NCI-H1930 (cell line): ENCODE measurements at places on chromosomes 1 and 21.

DNA sequence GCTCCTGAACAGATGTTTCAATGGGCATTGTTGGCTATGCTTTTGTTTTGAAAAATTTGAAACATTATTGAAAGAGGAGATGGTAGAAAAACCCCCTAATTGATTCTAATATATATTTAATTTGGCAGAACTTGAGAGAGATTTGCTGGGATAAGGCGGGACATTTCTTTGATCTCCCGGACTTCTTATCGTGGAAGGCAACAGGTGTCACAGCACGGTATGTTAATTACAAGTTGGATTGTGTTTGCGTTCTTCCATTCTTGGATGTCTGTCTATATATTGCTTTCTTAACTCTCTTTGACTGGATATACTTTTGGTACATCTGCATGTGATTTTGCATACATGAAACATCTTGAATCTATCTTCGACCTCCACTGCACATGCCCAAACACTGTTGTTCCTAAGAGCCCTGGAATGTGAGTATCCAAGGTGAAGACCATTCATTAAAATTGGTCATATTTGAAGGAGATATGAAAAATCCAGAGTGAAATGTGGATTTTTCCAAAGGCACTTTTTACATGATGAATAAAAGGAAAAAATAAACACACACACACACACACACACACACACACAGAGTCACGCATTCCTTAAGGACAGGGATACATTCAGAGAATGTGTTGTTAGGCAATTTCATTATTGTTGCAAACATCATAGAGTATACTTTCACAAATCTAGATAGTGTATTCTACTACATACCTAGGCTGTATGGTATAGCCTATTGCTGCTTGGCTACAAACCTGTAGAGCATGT lies 81.9 kb downstream of the FGGY start:
- DNase-seq = no peak

- no peak for DNase-seq
These were observed 26.2 kb downstream of the DMAP1 start for GRCh38 chr1:44239331-44239960.

DNA sequence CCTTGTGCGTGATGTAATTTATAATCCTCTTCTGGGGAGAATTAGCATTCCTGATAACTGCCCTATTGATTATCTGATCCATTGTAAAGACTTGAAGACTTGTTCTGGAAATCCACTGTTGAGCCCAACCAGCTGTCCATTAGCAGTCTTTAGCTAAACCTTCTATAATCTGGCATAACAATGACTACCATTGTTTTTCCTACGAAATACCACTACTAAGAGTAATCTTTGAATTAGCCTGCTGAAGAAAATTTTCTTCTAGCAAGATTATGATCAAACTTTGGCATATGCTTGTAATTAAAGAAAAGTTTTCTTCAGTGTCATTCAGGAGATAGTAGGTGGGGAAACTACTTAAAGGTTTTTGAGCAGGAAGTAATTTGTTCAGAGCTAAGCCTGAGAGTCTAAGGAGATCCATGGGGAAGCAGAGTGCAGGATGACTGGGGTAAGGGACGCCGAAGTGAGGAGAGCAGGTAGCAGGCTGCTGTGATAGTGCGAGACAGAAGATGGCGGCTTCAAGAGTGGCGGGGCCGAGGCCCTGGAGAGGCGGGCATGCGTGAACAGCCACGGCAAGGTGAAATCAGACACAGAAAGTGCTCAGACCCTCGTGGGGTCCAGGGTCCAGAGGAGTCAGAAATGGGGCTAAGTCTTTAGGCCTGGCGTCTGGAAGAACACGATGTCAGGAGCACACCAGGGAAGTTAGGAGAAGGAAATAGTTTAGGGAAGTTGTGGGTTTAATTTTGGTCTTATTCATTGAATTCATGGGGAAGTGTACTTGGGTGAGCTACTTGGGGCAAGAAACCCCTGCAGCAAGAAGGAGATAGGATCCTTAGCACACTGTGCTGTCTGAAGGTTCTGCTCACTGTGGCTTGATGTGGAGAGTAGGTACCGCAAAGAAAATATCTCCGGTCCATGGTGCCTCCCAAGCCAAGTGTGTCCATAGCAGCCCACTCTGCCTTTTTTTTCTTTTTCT lies 112.6 kb upstream of the ADAR start:
- DNase-seq = no peak

GRCh38 chr1:102732927-102733326 lies 375.4 kb downstream of the COL11A1 start:
- DNase-seq = no peak

DNA sequence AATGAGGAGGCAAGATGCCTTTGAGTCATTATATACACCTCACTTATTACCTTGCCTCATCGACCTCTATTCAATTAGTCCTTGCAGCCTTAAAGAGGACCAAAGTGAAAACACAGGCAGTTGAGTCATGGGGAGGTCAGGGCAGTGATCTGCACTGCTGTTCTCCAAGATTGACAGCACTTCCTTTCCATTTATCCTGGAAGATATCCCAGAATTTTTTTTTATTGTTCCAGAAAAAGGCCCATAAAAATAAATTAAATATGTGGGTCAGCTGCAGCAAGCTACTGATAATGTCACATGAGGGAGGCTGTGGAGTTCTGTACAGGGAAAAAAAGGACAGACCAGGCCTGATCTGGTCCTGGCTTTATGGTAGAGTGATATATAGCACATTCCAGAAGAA lies 33.2 kb upstream of the CDC42BPA start:
- no peak for DNase-seq

- DNase-seq = no peak
These were observed 3.4 kb downstream of the BMP8A start for GRCh38 chr1:39494671-39495410.

DNA sequence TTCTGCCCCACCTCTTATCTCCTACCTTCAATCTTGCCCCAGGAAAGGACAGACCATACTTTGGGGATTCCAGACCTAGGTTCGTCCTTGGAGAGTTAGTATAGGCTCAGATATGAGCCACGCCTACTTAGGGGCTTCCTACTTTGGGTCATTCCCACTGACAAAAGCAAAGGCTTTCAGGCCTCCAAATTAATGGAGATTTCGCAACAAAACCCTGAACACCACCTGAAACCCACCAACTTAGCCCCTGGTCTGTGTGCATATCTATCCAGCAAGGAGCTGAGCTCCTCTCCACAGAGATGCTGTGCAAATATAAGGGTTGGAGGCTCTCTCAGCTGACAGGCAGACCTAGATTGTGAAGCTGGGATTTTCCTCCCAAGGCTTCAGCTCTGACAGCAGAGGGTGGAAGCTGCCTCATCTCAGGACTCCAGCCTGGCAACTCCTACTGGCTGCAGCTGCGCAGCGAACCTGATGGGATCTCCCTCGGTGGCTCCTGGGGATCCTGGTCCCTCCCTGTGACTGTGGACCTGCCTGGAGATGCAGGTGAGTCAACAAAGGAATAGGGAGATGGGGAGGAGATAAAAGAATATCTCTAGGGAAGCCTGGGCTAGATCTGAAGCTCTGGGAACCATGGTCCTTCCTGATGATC lies 2.1 kb downstream of the MPL start:
- no peak for DNase-seq
